Fibroblast of skin of left biceps (primary cell): ENCODE measurements at places on chromosomes 7 and 10.

DNA sequence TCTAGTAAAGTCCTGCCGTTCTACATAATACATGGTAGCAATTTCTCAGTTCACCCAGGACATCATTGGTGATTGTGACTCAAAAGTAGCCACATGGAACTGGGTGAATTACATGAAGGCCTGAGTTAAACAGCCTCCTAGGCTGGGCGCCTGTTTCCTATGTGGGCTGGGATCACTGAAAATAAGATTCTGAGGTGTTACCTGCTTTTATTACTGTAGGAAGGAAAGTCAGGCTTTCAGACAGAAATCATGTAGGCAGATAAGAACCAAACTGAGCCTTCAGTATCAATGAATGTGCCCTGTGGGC, 160.4 kb downstream of the CAMK1D start:
- no peak for DNase-seq

- DNase-seq, result peak; percentile 42
These were observed 11.5 kb upstream of the SGMS1 start for GRCh38 chr10:50635286-50635685.

DNA sequence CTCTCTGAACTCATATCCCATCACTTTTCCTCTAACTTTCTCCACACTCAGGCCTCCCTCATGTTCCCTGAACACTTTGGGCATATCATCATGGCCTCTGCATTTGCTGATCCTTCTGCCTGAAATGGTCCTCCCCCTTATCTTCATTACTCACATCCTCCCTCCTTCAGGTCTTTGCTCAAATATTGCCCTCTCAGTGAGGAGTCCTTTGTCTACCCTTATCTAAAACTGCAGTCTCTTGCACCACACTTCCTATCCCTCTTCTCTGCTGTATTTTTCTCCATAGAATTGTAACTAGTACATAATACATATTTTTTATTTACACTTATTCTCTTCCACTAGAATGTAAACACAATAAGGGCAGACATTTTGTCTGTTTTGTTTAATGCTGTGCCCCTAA, 41.7 kb downstream of the DNAJC1 start:
- no peak for DNase-seq

- no peak for DNase-seq
These were observed 316.3 kb downstream of the PARD3 start for GRCh38 chr10:34498821-34499220.

DNA sequence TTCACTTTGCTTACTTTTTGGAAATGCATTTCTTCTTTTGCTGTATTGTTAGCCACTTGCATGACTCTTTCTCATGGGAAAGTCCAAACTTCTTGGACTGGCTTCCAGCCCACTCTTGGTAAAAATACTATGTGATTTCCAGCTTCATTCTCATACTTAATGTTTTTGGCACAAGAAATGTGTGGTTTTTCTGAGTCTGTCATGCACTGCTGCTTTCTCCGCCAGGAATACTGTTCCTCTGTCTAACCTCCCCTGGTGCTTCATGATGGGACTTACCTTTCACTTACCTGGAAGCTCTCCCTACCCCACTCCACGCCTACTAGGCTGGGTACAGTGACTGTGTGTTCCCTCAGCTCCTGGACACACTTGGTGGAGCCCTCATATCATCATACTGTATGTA, 18.7 kb downstream of the MGAM2 start:
- DNase-seq, result no peak

- no peak for DNase-seq
These were observed 523.6 kb downstream of the PTPRN2 start for GRCh38 chr7:158063850-158064610.

DNA sequence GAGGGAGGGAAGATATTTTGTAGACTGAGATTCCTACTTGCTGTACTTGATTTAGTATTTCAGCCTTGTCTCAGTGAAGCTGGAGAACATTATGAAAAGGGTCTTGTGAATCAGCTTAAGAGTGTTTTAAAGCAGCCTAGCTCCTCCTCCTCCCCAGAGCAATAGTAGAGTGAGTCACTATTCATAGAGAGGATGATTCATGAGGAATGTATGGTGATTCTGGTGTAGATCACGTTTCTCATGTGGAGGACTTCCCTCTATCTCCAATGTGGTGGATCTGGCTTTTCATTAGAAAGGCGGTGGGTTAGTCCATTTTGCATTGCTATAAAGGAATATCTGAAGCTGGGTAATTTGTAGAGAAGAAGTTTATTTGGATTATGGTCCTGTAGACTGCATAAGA, 340.1 kb upstream of the CHRM2 start:
- peak; percentile 66 for DNase-seq

DNA sequence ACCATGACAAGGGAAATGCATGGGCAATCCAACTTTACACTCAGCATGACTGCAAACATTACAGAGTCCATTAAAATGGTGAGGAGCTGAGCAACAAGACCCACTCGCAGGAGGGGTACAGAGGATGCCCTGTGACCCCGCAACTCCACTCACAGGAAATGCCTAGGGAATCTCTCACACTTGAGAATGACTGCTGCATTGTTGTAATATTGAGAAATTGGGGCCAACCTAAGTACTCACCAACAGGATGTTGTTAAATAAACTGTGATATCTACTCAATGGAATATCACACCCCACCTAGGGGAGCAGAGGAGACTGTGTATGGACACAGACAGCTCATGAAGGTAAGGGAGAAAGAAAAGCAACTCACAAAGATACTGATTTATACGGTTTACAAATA, 53.4 kb upstream of the CAMK2B start:
- DNase-seq, result peak; percentile 50

GRCh38 chr10:69437321-69438259, 13.7 kb upstream of the TSPAN15 start:
- DNase-seq, result no peak

DNA sequence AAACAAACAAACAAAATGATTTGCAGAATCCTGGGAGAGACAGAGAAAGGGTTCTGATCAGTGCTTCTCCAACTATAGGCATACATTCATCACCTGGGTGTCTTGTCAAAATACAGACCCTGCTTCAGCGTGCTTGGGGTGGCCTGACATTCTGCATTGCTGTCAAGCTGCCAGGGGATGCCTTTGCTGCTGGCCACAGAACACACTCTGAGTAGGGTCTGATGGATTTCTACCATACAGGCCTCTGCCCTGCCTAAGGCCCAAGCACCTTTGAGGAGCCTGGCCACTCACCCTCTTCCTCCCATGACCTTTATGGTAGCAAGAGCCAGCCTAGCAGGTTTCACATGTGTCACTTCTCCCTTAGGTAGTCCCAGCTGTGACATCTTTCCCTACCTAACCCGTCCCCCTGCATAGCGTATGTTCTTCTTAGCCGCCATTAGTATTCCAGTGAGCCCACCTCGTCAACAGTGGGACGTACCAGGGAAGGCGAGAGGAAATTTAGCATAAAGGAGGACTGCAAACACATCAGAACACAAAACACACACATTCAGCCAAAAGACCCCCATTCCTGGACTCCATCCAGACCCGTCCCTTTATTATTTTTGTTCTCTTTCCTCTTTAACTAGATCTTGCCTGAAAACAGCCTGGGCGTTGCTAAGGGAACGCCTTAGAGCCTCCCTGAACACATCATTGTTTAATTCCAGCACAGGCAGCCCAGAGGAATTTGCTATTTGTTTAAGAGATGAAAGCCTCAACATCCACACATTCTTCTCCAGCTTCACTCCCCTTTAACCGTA, 43.9 kb upstream of the PODXL start:
- DNase-seq, result no peak

- DNase-seq, result no peak
These were observed 225.0 kb downstream of the CACNB2 start for GRCh38 chr10:18364987-18365775.

GRCh38 chr10:62972103-62972502, 155.9 kb upstream of the EGR2 start:
- DNase-seq, result no peak

DNA sequence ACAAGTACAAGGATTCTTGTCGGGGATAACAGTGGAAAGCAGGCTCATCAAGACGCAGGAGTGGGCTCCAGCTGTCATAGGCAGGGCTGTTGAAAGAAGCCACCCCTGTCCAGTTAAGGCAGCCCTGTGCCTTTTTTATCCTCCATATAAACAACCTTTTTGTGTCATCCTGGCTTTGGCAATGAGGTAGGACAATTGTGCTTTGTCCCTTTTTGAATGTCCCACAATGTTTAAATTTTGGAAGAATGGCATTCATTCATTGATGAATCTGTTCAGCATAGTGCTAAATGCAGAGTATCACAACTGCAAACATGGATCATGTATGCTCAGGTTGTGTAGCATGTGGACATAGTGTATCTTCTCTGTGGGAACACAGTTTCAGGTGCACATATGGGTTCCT, 66.7 kb downstream of the UBE3C start:
- no peak for DNase-seq

DNA sequence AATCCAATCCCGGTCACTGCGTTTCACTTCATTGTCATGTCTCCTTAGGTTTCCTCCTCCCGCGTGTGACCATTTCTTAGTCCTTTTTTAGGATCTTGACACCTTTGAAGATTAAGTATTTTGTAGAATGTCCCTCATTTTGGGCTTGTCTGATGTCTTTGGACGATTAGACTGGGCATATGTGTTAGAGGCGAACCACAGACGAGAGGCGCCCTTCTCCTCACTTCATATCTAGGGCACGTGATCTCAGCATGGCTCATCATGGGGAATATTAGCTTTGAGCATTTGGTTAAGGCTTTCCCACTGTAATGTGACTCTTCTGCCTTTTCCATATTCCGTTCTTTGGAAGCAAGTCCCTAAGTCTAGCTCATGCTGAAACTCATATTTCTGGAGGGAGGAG, 59.0 kb downstream of the KCNH2 start:
- DNase-seq, result no peak

GRCh38 chr7:475951-476441, 43.6 kb downstream of the PDGFA start:
- DNase-seq, result no peak

DNA sequence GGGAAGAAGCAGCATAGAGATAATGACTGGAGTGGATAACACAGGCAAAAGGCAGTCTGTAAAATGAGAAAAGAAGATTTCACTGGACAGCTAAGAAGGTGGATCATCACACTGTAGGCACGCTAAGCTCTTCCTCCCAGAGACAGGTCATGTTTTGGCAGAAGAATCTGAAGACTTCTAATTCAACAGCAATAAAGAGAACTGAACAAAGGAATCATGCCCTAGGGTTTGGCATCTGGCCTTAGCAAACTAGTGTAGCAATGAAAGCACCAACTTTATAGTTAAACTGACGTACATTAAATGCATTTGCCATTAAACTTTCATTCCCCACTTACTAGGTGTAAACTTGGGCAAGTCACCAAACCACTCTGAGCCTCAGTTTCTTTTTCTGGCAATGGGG, 84.4 kb upstream of the SEM1 start:
- no peak for DNase-seq

DNA sequence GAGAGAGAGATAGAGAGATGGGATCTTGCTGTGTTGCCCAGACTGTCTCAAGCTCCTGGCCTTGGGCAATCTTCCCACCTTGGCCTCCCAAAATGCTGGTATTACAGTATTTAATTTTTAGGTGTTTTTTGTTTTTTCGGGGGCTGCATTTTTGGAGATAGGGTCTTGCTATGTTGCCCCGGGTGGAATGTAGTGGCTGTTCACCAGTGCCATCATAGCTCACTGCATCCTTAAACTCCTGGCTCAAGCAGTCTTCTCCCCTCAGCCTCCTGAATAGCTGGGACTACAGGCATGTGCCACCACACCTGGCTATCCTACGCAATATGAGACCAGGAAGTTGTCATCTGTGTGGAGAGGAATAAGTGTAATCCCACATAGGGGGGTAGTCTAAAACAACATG, 42.4 kb downstream of the KCTD7 start:
- no peak for DNase-seq

DNA sequence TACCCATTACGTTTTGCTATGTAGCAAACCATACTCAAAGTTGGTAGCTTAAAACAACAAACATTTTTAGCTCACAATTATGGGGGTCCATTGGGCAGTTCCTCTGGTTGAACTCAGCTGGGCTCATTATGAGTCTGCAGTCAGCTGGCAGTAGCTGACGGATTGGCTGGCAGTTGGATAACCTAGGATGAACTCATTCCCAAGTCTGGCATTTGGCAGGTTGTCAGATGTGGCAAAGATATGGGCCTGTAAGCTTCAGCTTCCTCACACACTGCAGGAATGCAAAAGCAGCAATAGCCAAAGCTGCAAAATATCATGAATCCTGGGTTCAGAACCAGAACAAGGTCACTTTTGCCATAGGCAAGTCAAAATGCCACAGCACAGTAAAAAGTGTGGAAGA, 412.2 kb upstream of the SORCS1 start:
- no peak for DNase-seq

DNA sequence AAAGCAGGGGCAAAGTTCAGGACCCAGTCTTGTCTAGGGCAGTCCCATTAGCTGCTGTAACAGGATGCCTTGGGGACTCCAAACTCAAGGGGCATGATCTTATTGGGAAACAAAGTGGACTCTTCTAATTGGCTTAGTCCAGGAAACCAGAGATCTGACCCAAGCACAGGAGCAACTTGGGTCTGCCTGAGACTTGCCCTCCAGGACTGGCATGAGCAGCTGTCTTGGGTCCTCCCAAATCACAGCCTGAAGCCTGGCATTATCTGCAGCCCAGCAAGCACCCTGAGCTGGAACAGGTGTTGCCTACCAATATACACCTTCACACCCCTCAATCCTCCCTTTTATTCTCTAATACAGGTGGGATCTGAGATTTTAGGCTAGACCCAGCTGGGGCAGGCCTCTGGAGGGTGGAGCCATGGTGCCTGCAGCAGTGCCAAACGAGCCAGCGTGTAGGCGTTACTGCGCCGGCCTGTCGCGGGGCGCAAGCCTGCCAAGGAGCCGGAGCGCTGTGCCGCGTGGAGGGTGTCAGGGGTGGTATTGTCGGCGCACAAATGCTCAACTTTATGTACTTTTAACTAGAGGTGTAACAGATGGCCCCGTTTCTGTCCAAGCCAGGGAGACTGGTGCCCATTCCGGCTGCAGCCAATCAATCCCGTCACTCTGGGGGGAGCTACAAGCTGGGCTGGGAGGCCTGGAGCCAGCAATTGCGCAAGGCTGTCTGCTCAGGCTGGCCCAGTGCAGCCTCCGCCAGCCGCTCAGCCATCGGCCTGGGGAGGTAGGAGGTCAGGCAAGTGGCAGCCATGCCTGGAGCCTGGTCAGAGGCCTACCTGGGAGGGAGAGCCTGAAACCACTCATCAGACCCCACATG, 12.8 kb upstream of the LBX1 start:
- no peak for DNase-seq

GRCh38 chr10:94193466-94193924, 169.2 kb downstream of the NOC3L start:
- peak; percentile 42 for DNase-seq

DNA sequence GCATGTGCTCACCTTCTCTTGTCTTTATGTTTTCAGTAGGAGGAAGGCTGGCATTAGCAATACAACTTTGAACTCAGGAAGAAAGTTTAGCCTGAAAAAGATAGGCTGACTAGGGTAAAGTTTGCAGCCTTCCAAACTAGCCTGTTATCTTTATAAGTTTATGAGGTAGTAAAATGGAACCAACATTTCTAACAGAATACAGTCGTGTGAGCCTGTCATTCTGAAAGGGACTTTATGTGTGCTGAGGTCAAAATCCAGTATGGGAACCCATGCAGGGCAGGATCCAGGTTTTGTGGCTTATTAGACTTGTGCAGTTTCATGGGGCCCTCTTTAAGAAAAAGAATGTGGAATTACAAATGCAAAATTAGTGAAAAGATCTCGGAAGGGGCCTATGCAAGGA, 201.0 kb upstream of the PRPS1L1 start:
- DNase-seq, result no peak
